ENCODE measurements at places on chromosomes 12 and 14.

DNA sequence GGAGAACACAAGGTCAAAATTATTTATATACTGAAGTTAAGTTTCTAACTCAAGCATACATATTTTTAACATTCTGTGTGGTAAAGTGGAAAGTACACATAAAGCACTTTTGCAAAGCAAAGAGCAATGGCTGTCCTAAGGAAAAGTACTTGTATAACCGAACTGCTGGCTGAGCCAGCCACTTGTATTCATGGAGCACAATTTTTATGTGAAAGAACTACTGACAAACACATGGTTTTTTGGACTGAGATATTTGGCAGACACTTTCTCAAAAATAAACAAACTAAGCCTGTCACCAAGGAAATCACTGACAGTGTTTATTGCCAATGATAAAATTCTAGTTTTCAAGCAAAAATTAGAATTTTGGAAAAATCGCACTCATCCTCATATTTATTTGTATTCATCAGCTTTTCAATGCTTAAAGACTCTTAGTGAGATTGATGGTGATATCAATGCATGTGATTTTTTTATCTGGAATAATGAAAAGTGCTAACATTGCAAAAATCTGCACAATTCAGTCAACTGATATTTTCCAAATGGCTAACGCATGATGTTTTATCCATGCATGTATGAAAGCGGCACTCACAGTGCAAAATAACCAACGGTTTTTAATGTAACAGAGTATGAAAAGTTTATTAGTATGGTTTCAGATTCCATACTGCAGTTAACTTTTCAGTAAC is 125.3 kb downstream of the IPO8 start:
- no peak for DNase-seq

DNA sequence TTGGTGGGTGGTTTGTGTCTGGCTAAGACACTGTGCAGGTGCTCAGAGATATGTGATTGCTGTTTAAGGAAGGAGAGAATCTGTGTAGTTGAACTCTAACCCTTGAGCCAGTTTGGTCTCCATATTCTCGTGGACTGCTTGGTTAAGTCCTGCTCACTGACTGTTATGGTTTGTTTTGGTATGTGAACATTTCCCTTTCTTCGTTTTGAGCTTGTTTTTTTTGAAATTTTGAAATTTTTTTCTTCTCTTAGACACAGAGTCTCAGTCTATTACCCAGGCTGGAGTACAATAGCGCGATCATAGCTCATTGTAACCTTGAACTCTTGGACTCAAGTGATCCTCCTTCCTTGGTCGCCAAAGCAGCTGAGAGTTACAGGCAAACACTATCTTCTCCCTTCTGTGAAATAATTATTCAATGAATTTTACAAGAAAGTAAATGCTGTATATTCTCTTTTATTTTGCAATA is 40.0 kb downstream of the MIPOL1 start:
- no peak for DNase-seq

GRCh38 chr14:24178399-24179178 is 6.7 kb downstream of the REC8 start:
- DNase-seq, result no peak

- DNase-seq, result no peak
These were observed 38.2 kb upstream of the ARHGAP5 start for GRCh38 chr14:32038876-32039275.

DNA sequence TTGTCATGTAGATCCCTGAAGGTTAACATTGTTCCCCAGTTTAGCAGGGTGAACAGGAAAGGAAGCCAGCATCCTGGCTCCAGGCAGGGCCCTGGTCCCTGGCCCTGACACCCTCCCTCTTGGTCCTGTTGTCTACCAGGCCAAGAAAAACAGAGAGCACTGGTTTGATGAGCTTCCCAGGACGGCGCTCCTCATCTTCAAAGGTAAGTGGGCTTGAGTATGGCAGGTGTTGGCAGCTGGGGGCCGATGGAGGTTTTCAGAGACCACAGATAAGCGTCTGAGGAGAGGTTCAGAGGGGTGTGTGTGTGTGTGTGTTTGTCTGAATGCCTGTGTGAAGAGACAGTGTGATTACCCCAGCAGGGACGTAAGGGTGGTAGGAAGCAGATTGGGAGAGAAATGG is 56.3 kb downstream of the SLC8B1 start:
- no peak for DNase-seq

DNA sequence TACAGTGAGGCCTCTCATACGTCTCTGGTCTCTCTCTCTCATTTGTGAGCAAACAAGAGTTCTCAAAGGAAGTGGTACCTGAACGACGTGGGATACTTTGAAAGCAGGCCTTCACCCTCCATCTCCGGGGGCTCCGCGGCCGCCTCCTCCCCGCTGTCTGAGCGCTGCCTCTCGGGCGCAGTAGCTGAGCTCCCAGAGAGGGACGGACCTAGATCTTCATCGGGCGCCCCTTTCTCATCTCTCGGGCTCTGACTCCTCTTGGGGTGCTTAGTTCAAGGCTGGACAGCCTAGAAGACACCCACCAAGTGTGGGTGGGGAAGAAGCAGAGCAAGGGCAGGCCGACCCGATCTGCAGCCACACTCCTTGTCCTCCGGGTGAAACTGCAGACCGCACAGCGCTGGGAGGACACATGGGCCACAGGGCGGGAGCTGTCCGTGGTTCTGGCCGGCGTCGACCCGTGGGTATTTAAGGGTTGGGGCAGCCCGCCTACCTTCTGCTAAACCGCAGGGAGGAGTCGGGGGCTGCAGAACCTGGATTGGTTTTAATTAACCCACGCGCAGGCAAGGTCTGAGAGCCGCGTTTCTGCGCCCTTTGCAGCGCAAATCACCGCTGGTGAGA is 92.7 kb downstream of the PAH start:
- DNase-seq, result peak; percentile 24

- DNase-seq, result peak; percentile 53
These were observed 3.9 kb downstream of the TNFRSF1A start for GRCh38 chr12:6337958-6338433.

DNA sequence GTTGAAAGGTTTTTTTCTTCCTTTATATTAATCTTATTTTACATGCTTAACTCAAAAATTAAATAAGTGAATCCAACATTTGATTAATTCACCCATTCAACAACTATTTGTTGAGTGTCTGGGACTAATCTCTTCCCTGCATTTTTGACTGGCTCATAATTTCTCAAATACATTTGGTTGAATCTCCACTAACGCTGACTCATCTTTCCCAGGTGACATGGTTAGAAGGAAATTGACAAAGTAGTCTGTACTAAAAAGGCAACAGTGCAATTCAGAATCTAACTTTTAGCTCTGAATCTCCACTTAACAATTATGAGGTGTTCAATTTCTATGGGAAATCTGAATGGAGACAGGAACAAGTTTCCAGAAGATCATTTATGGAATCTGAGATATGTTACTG is 88.9 kb downstream of the LIN7A start:
- DNase-seq, result no peak

Data from KBM-7 (cell line).